ENCODE measurements at places on chromosomes 11 and 22.

DNA sequence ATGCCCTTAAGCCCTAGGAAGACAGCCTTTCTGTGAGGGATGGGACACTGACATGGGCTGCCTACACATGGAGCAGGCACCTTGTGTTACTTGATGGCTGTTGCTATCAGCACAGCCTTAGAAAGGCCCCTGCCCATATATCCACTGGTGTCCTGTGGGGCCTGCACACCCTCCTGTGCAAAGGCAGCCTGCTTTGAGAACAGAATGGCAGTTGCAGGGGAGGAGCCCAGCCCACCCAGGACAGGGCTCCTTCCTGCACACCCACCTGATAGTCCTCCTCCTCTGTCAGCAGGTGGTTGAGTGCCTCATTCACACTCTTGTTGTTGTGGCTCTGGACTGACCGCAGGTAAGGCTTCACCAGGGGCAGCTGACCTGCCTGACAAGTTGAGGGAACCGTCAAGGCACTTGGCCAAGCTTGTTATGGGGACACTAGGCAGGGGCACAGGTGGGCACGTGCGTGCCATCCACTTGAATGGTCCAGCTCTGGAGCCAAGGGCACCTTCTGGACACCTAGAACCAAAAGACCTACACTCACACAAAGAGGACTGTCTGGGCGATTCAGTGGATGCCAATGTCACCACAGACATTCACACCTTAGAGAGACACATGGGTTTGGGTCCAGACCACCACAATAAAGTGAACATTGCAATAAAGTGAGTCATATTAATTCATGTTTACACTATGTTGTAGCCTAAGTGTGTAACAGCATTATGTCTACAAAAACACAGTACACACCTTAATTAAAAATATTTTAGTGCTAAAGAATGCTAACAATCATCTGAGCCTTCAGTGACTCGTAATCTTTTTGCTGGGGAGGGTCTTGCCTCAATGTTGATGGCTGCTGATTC lies 9.4 kb upstream of the SLC25A1 start:
- DNase-seq = no peak

GRCh38 chr11:96185220-96185768 lies 157.7 kb downstream of the MAML2 start:
- DNase-seq = no peak

GRCh38 chr22:48894804-48895250 lies 932.8 kb downstream of the BRD1 start:
- no peak for DNase-seq

GRCh38 chr11:32312206-32312817 lies 123.0 kb downstream of the WT1 start:
- DNase-seq = no peak

DNA sequence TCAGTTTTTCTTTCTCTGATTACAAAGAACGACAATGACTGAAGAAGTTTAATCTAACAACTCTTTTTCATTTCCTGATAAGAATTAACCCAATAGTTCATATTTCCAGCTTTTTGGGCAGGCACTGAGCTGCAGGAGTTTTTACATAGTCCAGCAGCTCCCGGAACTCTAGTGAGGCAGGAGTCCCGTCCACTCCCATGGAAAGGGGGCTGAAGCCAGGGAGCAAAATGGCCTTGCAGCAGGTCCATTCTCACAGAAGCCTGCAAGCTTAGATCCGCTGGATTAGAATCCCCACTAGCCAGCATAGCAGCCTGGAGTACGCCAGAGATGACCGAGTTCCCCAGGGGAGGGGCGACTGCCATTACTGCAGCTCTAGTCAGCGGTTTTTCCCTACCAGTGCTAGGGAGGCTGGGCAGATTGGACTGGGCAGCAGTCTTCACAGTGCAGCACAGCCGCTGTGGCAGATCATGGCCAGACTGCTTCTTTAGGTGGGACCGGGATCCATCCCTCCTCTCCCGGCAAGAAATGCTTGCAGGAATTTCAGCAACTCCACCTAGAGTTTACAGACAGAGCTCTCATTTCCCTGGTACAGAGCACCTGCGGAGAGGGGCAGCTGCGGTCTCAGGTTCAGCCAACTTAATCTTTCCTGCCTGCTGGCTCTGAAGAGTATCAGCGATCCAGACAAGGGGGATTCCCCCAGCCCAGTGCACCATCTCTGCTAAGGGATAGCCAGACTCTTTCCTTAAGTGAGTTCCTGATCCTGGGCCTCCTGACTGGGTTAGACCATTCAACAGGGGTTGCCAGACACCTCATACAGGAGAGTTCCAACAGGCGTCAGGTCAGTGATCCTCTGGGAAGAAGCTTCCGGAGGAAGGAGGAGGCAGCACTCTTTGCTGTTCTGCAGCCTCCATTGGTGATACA lies 742 bp upstream of the CASP4 start:
- no peak for DNase-seq

DNA sequence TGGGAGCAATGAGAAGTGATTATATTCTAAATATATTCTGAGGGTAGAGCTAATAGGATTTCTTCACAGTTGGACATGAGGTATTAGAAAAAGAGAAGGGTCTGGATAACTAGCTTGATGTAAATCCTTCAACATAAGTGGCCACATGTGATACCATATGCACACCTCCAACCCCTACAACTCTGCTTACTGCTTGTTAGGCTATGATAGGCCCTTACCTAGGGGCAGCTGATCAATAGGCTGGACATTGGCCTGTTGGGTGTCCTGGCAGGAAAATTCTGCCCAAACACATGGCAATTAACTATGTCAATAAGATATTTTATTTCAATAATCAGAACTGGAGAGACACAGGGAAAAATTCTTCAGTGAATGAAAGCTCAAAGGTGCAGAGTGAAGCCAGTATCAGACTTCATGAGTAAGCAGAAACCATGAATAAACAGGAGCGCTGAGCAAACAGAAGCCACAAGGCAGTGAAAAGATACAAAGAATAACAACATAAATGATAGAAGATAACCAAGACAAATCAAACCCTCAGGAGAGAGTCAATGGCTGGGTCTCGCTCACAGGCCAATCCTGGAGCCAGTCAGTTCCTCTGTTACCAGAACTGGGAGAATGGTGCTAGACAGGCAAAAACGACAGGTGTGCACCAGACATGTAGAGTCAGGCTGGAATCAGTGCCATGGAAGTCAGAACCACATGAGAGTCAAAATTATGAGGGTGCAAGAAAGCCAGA lies 46.3 kb upstream of the PSMA1 start:
- no peak for DNase-seq
